ENCODE measurements at places on chromosomes 13 and 19.

DNA sequence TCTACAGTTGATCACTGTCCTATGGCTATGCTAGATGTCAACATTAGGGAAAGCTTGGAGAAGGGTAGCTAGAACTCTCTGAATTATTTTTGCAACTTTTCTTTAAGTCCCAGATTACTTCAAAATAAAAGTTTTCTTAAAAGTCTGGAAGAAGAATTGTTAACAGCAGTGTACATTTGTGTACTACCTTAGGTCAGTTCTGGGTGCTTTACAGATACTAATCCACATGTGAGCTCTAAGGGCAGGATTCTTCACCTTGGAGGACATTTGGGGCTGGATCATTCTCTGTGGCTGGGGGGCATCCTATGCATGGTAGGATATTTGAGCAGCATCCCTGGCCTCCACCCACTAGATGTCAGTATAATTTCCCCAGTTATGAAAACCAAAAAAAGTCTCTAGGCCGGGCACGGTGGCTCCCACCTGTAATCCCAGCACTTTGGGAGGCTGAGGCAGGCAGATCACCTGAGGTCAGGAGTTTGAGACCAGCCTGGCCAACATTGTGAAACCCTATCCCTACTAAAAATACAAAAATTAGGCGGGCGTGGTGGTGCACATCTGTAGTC, 2.8 kb downstream of the BRME1 start:
- no peak for DNase-seq

DNA sequence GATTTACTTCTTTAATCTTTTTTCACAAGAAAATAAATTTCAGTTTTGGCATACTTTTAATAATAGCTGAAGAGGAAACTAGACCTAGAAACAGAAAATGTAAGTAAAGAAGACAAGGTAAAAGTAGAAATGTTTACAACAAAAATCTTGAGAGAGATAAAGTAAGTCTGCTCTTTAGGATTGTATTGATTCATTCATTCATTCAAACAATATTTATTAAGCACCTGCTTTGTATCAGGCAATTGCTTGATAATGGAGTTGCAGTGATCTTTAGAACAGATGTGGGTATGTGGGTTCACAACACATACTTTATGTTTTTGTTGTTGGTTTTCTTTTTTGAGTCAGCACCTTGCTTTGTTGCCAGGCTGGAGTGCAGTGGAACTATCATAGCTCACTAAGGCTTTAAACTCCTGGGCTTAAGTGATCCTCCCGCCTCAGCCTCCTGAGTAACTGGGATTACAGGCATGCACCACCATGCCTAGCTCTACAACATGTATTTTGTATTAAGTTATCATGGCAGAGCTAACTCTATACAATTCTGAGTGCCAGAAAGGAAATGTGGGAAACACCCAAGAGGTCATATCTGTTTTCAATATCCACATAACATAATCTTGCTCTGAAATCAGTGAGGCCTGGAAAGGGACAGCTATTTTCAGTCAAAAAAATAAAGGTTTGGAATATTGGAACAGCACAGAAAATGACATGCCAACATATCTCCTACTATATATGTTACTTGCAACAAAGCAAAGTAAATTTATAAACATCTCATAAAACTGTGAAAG, 8.8 kb upstream of the SPART start:
- DNase-seq = no peak

- no peak for DNase-seq
Observed at GRCh38 chr13:104111031-104111430, 1044.8 kb upstream of the SLC10A2 start.

DNA sequence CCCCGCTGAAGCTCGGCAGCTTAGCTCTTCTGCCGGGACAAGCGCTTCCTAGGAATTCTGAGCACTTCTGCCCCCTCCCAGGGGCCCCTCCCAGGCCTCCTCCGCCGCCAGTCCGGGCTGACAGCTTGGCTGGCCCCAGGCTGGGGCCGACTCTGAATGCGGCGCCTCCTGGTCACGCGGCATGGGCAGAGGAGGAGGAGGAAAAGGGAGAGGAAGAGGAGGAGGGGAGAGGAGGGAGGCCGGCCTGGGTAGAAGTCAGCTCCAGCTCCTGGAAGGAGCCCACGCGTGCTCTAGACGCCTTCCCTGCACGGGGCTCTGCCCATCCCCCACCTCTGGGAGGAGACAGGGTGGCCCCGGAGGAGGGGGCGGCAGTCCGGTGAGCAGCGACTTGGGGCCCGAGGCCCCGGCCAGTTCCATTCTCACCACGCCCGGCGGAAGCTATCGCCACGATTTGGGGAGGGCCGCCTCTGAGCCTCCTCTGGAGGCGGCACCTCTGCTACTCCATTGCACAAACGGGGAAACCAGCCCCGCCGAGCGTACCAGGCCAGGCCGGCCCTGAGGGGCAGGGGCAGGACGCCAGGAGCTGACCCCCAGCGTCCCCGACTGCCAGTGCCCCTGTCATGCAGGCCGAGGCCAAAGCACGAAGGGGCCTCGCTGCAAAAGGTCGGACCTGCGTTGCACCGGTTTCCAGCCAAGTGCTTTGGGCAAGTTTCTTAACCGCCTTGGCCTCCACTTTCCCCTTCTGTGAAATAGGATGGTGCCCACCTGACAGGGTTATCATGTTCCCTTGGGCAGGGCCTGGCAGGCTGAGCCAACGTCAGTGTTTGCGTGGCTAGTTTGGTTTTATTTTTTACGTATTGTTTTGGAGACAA, 31.6 kb downstream of the CCNE1 start:
- no peak for DNase-seq

DNA sequence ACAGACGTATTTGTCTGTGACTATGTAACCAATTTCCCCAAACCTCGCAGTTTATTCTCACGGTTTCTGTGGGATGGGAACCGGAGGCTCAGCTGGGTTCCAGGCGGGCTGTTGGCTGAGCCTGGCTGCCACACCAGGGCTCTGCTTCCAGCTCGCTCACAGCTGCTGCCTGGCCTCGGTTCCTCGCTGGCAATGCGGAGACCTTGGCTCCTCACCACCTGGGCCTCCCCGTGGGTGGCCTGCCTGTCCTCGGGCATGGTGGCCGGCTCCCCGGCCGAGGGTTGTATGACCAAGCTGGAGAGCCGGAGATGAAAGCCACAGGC, 218.9 kb upstream of the MAB21L1 start:
- DNase-seq = no peak

- DNase-seq = no peak
Observed at GRCh38 chr19:55212447-55212846, 3.1 kb upstream of the PTPRH start.

DNA sequence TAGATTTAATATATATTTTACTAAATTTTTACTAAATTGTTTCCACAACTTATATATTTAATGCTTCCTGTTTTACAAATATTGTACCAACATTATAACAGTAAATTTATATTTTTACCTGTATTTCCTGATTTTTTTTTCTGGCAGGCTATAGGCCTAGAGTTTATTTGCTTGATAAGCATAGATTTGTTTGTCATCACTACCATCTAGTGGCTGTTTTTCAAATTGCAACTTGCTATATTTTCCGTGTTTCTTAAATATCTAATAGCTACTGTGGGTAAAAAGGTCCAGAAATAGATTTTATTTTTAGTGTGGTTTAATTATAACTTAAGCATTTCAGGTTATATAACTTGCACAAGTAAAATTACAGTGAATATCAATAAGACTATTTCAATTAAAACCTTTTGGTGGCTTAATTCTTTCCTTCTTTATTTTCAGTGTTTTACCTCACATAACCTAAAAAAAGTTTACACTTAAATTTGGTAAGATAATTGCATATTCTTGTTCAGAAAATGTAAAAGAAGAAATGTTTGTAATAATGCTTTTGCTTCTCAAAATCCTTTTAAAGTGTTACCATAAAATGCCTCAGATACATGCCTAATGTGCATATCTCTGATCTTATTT, 60.6 kb downstream of the NDFIP2 start:
- no peak for DNase-seq

GRCh38 chr19:3450796-3451411, 29.4 kb downstream of the SMIM24 start:
- DNase-seq = no peak

- DNase-seq = peak; percentile 50
Observed at GRCh38 chr19:940591-941291, 14.9 kb downstream of the ARID3A start.

DNA sequence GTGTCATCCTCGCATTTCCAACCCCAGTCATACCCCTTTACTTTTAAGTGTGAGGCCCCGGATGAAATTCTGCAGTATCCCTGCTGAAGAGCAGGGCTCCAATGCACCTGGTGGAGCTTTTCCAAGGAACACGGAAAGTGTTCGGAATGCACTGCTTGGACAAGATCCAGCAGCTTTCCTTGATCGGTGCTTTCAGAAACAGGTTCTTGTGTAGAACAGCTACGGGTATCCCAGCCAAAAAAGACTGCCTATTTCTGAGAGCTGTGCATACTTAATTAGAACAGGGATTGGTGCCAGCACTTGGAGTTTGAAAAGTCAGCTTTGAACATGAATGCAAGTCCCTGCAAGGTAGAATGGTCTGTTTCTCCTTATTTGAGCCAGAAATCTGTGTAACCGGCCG, 87.2 kb upstream of the C1QTNF9B start:
- DNase-seq = no peak

DNA sequence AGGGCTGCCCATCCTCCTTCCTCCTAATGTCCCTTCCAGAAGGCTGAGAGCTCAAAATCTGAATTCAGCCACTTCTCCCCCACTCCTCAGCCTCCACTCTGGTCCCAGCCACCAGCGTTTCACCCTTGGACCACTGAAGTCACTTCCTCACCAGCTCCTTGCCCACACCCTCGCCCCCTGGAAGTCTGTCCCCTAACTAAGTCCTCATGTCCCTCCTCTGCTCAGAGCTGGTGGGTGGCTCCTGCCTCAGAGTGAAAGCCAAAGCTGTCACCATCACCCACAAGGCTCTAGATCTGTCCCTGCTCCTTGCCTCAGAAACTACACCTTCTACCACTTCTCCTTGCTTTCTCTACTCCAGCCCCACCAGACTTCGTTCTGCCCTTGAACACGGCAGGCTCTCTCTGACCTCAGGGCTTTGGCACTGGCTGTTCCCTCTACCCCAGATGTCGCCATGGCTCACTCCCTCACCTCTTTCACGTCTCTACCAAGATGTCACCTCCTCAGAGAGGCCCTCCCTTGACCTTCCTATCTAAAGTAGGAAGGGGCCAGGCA, 1.7 kb downstream of the ERCC1 start:
- DNase-seq = no peak

GRCh38 chr19:962683-963400, 21.3 kb upstream of the WDR18 start:
- no peak for DNase-seq

DNA sequence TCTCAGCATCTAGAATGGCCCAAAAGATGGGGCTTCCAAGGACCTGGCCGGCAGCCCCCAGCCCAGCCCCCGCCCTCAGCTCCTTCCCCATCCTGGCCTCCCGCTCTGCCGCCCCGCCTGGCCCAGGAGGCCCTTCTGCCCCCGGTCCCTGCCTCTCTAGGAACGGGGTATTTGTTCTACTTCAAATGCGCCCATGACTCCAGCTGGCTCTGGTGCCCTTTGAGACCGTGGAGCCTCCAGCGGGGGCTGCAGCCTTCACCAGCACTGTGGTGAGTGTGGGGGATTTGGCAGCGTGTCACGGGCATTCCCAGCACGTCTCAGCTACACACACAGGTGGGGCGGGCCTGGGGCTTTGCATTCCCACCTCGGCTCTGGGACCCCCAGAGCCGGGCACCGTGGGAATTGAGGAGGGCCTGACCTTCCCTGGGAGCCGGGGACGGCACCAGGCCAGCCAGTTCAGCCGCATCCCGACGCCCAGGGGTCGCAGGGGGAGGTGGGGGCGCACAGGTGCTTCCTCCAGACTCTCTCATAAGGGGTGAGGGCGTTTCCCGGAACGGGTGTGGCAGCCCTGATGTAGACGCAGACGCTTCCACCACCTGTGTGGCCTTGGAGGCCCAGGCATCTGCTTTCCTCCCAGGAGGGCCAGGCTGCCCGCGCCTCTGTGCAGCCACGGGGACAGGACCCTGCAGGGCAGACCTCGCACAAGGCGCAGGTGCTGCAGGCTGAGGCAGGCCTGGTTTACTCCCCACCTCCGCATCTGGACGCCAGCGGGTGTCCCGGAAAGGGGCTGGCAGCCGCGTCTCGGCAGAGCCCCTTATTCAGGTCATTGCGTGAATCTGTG, 947 bp downstream of the ATP4B start:
- DNase-seq = no peak

- no peak for DNase-seq
Observed at GRCh38 chr13:111380431-111380830, 60.0 kb downstream of the TEX29 start.

GRCh38 chr13:50629966-50630365, 213.5 kb downstream of the DLEU7 start:
- DNase-seq = no peak

GRCh38 chr19:16203256-16204004, 5.7 kb downstream of the AP1M1 start:
- no peak for DNase-seq

- no peak for DNase-seq
Observed at GRCh38 chr19:13865571-13866462, 11.1 kb upstream of the NANOS3 start.

GRCh38 chr13:99923877-99924582, 47.5 kb downstream of the ZIC5 start:
- no peak for DNase-seq

- DNase-seq = no peak
Observed at GRCh38 chr13:51556740-51557139, 27.5 kb upstream of the WDFY2 start.

- no peak for DNase-seq
Observed at GRCh38 chr13:33265133-33265532, 20.4 kb downstream of the STARD13 start.

- no peak for DNase-seq
Observed at GRCh38 chr19:14118165-14119051, 846 bp upstream of the PRKACA start.

DNA sequence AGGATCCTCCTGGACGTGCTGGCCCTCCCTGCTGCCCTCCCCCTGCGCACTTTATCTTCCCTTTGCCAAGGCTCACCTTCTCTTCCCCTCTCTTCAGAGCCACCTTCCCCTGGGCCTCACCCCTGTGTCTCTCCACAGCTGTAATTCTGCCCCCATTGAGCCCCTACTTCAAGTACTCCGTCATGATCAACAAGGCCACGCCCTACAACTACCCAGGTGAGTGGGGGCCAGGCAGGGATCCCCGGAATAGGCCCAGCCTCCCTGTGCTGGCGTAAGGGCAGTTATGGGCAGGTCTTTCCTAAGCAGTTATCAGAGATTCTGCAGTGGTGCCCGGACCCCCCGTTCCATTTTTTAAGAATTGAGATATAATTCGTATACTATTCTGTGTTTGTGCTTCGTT, 3.1 kb downstream of the NDUFA3 start:
- no peak for DNase-seq

DNA sequence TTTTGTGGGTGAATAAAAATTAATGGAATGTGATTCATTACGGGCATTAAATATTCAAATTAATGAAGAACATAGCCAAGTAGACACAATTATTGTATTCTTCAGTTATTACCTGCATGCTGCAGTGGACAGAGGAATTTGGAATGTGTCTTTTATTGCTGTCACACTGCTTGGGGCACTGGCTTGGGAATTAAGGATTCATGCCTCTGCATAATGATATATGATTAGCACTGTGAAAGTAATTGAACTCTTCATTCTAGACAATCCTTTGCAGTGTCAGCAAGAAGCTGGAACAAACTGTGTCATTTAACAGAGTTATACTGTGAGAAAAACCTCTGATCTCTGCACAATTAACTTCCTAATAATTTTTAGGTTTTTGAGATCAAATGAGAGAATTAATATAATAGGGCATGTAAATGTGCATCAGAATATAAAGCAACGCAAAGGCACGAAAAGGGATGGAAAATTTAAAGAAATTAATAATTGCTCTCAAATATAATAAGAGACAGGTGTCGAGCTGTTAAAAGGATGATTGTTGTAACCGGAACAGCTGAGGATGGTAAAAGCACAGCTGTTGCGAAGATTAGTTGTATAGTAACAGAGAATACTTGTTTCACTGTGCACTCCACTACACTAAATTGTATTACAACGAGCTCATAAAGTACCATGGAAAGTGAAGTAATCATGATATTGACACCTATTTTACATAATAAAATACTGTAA, 235.1 kb upstream of the MIR17HG start:
- no peak for DNase-seq

All from stimulated activated CD4-positive, alpha-beta T cell treated with anti-CD3 and anti-CD28 coated beads, Interleukin-15, amount 100 ng/mL, for 1 hour (primary cell).